Sigmoid colon (tissue), 7 donors: ENCODE measurements at places on chromosomes 5 and 9.

- no peak for DNase-seq
Observed at GRCh38 chr5:133469846-133470245, 142.5 kb downstream of the FSTL4 start.

DNA sequence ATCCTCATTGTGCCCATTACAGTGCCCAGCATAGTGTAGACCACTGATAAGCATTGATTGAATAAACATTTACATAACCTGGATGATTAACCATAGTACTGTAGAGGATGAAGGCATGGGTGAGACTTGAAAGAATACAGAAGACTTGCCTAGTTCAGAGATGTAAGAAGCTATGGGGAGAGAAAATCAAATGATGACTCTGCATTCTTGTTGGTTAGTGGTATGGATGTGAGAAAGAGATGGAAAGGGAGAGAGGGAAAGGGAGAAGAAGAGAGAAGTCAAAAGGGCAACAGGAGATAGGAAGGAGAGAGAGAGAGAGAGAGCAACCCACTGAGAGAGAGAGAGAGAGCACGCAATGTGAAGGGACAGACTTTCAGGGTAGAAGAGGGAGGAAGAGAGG is 26.8 kb downstream of the YIPF5 start:
- no peak for DNase-seq

- DNase-seq, result no peak
Observed at GRCh38 chr9:113842086-113842485, 34.0 kb upstream of the ZNF618 start.

GRCh38 chr5:122073018-122073417 is 5.0 kb downstream of the LOX start:
- no peak for DNase-seq

- no peak for DNase-seq
Observed at GRCh38 chr9:89533411-89534095, 35.6 kb upstream of the SEMA4D start.

DNA sequence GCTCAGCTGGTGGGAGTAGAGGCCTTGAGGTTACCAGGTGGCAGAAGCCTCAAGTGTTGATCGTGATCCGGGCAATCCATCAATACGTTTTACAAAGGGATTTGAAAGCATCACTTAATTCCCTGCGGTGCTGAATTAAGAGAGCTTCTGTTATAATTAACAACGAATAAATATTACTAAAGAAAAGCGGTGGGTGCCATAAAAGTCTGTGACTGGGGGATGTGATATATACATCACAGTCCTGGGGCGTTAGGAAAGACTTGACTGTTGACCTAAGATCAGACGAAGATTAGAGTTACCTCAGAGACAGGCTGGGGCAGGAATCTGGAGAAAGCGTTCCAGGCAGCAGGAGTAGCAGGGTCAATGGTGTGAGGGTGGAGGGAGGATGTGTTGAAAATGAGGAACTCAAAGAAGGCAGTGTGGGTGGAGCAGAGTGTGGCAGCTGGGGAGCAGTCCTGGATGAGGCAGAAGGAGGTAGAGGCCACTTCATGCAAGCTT is 6.7 kb upstream of the C5orf63 start:
- DNase-seq, result no peak
